ENCODE measurements at places on chromosomes 7 and 10. TPM values are rescaled to one million over a fixed set of nuclear protein-coding genes. Genes with fewer than 3 reads are reported as not detected.

Gene LEP
- total RNA-seq = not detected

Gene AKR1E2
- total RNA-seq = 2.0 TPM

Gene AKR1D1
- not detected for total RNA-seq

Gene HMX3
- not detected for total RNA-seq

Gene ODAD2
- 0.27 TPM for total RNA-seq

Gene UPK3B
- 0.13 TPM for total RNA-seq

Gene ANTXRL
- not detected for total RNA-seq

All from thoracic aorta endothelial cell (primary cell).